ENCODE measurements at places on chromosomes 3 and 15.

GRCh38 chr15:75350601-75351361 lies 3.9 kb downstream of the NEIL1 start:
- DNase-seq: no peak

GRCh38 chr3:17039594-17039993 lies 154.8 kb downstream of the PLCL2 start:
- no peak for DNase-seq

- DNase-seq: no peak
Observed at GRCh38 chr3:191275751-191276150, 53.4 kb upstream of the CCDC50 start.

- no peak for DNase-seq
Observed at GRCh38 chr3:122972141-122972540, 55.4 kb downstream of the SEMA5B start.

GRCh38 chr15:68152342-68152741 lies 52.8 kb downstream of the CALML4 start:
- DNase-seq: no peak

DNA sequence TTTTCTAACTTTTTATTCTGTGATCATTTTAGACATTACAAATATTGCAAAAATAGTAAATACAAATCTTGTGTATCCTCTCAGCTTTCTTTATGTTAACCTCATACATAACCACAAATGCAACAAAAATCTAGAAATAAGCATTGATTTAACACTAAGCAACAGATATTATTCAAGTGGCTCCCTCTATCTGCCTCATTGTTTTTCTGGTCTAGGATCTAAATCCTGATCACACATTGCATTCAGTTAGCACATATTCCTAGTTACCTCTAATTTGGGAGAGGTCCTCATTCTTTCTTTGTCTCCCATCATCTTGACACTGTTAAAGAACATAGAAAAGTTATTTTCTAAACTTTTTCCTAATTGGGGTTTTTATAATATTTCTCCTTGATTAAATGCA lies 1126.0 kb downstream of the ROBO2 start:
- DNase-seq: no peak

- DNase-seq: no peak
Observed at GRCh38 chr3:24339266-24339825, 155.3 kb downstream of the THRB start.

- no peak for DNase-seq
Observed at GRCh38 chr3:109772520-109772919, 435.2 kb upstream of the DPPA4 start.

DNA sequence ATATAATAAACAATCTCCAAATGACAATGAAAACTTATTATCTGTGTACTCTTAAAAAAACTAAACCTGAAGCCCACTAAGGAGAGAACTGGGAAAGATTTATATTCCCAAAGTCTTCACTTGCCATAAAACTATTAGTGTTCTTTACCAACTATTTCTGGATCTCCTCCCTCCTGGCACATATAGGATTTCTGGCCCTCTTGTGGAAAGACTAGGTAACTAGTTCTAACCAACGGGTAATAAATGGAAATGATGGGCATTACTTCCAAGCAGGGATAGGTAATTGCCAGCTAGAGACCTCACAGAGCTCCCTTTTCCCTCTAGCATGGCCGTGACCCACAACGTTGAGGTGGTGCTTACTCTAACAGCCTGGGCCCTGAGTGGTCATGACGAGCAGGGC lies 110.1 kb downstream of the DNAH12 start:
- no peak for DNase-seq

DNA sequence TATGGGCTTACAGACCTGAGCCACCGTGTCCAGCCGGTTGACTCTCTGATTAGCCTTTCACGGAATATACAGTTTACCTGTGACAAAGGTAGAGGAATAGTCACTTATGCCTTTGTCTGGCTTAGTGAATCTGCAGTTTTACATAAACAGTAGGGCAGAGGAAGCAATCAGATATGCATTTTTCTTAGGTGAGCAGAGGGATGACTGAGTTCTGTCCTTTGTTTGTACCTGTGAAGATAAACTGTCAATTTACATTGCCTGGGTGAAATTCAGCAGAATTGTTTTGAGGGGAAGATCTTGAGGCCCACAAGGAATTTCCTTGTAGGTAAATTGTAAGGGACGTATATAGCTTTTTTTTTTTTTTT lies 10.8 kb downstream of the EDEM1 start:
- DNase-seq: no peak

DNA sequence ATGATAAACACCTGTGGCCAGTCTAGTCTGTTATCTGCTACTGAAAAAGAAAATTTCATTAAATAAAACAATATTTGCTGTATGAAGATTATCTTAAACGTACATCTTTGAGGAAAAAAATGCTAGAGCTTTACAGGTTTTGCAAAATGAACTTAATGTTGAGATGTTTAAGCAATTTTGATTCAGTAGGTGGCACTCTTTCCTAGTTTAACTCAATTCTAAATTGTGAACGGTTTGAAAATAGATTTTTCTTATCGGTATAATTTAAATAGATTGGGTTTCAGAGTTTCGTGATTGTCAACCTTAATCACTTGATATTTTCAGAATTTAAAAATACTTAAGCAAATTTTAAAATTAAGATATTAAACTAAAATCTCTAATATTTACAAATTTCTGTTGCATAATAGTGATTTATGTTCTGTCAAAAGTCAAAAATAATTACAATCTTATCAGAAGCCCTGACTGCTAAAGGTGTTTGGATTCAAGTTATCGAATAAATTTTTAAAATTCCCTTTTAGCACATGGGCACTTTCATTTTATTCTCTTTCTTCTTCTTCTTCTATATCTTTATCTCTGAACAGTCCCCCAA lies 7.0 kb upstream of the RNF111 start:
- DNase-seq: no peak

DNA sequence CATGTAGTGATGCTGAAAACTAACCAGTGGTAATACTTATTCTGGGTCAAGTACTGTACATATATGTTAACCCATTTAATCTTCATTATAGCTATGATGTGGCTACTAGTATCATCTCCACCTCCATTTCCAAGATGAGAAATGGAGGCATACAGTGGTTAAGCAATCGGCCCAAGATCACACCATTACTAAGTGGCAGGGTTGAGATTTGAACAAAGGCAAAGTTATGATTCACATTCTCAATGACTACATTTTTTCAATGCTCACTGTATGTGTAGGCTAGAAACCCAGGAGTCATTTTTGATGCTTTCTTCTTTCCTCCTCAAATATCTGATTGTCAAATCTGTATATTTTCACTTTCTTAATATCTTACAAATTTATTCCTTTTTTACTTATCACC lies 30.2 kb downstream of the ABI3BP start:
- DNase-seq: no peak

GRCh38 chr3:187130346-187131066 lies 8.8 kb downstream of the RPL39L start:
- no peak for DNase-seq

- no peak for DNase-seq
Observed at GRCh38 chr15:48388910-48389309, 57.7 kb downstream of the DUT start.

GRCh38 chr15:30984542-30984941 lies 6.9 kb downstream of the MTMR10 start:
- DNase-seq: no peak

DNA sequence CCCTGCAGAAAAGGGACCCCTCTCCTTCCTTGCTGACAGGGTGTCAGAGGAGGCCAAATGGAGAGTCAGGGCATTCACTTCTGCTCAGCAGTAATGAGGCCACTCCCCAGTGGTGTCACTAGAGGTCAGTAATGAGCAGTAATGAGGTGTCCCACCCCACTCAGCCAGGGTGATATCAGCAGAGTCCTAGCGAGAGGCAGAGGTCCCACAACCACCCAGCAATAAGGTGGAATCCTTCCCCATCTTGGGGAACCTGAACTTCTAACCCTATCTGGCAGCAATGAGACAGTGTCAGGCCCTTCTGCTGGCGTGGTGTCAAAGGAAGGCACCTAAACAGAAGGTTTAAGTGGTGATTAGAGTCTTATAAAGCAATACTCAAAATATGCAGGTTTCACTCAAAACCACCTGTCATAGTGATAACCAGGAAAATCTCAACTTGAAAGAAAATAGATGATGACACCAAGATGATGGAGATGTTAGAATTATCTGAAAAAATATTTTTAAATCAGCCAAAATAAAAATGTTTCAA lies 12.9 kb downstream of the OCA2 start:
- peak; percentile 59 for DNase-seq

DNA sequence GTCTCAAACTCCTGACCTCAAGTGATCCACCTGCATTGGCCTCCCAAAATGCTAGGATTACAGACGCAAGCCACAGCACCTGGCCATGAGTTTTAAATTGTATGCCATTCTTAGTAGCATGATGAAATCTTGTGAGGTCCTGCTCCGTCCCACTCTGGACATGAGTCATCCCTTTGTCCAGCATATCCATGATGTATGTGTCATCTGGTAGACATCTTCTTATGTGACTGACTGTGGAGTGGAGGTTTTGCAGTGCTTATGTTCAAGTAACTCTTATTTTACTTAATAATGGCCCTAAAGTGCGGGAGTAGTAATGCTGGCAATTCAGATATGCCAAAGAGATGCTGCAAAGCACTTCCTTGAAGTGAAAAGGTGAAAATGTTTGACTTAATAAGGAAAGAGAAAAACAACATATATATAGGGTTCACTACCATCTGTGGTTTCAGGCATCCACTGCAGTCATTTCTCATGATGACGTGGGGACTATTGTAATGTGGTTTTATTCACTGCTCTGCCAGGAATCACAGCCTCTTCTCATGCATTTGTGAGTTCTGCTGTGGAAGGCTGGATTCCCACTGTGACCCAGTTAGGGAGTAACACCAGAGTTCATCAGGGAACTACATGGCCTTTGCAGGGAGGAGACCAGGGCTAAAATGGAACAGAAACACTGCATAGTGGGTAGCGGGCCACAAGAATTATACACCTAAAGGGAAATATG lies 204.6 kb upstream of the STRIT1 start:
- no peak for DNase-seq

GRCh38 chr3:90018779-90019178 lies 911.4 kb downstream of the EPHA3 start:
- DNase-seq: no peak

DNA sequence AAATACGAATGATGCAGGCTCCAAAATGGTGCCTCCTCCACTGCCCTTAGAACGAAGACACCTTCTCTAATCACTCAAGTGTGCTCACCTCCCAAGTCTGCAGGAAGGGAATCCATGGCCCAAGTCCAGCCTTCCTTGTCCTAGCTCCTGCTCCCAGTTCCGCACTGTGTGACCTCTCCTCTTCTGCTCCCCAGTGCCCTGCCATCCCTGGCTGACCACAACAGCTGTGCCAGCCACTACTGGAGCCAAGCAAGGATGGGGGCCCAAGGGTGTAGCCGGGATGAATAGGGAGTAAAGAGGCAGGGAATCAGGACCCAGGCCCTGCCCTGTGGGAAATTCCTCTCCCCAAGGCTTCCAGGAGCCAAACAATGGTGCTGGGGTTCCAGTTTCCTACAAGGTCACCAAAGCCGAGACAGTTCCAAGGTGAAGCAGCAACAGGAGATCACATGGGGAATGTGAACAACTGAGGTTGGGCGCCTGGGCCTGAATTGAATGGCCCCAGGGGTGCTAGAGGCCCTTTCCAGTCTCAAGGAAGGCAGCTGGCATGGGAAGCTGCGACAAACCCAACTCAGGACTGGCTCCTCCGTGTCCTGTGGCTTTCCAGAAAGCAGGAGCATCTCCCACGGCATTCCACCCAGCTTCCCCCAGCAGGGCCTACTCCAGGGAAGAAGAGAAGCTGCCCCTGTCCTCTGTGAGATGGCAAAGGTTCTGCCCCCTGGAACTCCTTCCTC lies 20.2 kb downstream of the SEMA7A start:
- DNase-seq: no peak

GRCh38 chr3:188034989-188035388 lies 119.0 kb upstream of the LPP start:
- no peak for DNase-seq

DNA sequence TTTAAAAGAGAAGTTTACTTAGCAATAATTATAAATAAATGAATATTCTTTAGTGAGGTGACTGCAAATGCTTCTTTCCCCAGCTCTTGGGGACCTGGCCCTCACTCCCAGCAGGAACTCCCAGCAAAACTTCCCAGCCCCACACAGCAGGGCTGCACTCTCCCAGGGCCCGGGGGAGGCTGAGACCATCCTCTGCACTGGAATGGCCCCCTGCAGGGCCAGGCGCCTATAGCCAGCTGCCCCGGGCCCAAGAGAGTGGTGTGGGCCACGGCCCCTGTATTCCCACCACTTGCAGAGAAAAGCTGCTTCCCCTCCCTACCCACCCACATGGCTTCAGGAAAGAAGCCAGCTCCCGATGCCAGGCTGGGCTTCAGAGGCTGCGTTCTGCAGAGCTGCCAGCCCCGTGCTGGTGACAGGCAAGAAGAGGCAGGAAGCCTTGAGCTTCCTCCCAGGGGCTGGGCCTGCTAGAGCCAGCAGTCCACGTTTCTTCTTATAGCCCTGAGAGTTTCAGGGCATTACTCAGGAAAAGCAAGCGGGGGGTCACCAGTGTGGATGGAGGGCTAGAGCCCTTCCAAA lies 20.0 kb downstream of the IDH2 start:
- no peak for DNase-seq

GRCh38 chr3:25043749-25044148 lies 384.3 kb upstream of the RARB start:
- DNase-seq: no peak

- DNase-seq: no peak
Observed at GRCh38 chr3:99601515-99601914, 36.9 kb upstream of the COL8A1 start.

- DNase-seq: no peak
Observed at GRCh38 chr3:158465074-158465473, 105.9 kb upstream of the MLF1 start.

- no peak for DNase-seq
Observed at GRCh38 chr15:59251001-59251845, 44.6 kb downstream of the LDHAL6B start.

DNA sequence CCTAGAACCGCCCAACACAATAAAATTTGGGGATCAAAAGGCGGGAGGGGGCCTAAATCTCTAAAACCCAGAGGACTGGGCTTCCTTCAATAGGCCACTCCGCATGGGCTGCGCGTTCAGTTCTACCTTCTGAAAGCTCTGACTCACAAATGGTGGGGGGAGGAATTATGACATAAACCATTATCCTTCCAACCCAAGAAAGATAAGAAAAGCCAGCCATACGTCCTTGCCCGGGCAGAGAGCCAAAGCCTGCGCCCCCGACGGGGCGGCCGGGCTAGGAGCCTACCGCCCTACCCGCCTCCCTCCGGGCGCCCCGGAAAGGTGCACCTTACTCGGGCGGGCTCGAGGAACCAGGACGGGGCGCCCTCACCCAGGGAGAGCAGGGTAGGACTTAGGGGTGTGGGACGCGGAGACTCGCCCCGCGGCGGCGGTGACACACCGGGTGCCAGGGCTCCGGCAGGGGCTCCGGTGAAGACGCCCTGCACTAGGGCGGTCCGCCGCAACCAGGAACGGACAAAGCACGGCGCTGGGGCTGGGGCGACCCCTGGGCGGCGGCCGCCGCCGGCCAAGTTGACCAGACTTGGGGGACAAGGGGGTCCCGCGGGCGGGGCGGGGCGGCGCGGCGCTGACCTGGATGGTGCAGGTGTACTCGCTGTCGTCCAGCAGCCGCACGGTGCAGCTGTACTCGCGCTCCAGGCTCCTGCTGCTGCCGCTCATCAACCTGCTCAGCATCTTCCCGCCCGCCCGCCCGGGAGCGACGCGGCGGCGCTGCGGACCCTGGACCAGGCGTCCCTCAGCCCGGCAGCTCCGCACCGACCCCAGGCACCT lies 534 bp downstream of the FRMD5 start:
- peak; percentile 27 for DNase-seq

GRCh38 chr15:69574506-69574905 lies 121.9 kb downstream of the RPLP1 start:
- no peak for DNase-seq

Measured in stimulated activated CD8-positive, alpha-beta memory T cell treated with anti-CD3 and anti-CD28 coated beads, Interleukin-7, amount 100 ng/mL, for 4 hours (primary cell).